HuH-7.5 (cell line): ENCODE measurements at places on chromosomes 2 and 18.

- DNase-seq: no peak
Measured at GRCh38 chr18:24928301-24928878, 423.6 kb downstream of the ZNF521 start.

DNA sequence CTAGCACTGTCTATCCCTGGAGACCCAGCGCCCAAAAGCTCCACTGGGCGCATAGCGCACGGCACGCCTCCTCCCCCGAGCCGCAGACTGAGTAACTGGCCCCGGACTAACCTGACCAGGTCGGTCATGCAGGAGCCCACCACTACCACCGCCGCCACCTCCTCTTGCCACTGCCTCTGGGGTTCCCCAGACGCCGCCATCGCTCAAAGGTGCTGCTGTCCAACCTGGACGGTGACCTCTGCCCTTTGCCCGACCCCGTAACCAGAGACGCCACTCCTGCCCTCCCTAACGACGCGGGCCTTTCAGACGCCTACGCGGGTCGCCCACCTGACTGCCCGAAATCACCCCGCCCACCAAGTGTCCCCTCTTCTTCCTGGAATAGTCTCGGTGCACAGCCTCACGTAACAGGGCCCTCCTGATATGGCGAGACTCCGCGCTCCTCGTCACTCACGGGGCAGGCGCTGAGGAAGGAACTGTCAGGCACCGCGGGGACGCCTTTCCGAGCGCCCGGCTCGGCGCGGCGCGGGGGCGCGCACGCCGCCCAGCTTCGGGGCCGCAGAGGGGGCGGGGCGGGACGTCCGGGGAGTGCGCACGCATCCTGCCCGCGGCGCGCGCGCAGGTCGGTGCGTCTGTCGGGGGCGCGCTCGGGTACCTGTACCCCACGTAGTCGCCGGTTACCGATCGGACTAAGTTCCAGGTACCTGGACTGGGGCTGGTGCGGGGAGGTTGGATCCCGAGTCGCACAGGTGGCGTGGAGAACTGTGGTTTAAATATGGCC lies at the start of the genes BABAM2 and RBKS:
BABAM2 (plus strand) TSS at position 584 of the 778 bp plus-strand sequence. CDS start 3,828 bp downstream, outside the sequence.
RBKS (minus strand) TSS at position 242 of the 778 bp plus-strand sequence; CDS start at position 200, 42 bp downstream.
- DNase-seq: peak; percentile 72

DNA sequence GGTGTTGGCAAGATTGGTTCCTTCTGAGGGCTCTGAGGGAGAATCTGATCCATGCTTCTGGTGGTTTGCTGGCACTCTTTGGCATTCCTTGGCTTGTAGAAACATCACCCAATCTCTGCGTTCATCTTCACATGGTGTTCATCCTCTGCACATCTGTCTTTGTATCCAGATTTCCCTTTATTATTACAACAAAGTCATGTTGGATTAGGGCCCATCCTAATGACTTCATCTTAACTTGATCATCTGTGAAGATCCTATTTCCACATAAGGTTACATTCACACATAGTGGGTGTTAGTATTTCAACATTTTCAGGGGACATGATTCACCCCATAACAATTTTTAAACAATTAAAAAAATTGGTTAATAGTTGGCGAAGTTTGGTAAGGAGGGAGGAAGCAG lies 177.4 kb upstream of the CWC22 start:
- DNase-seq: no peak

GRCh38 chr2:226712941-226713340 lies 86.7 kb downstream of the IRS1 start:
- no peak for DNase-seq

DNA sequence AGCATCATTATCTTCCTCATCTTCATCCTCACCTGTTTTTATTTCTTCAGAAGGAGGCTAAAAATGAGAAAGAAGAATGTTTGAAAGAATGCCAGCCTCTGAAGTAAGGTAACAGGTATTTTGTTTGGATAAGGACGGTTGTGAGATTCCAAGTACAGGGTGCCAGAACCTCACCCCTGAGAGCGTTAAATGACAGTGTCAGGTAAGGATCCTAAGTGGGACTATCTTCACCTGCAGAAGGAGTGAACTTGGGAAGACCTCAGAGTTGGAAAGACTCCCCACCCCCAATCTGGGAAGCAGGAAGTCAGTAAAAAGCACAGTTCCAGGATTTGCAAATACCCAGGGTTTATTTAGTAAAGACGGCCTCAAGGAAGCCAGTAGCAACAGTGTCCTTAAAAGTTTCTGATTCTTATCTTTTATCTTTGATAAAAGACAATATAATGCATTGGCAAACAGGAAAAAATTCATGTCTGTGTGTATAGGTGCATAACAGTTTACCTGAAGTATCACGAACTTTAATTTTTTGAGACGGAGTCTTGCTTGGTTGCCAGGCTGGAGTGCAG lies 52.3 kb downstream of the THOC1 start:
- DNase-seq: no peak

DNA sequence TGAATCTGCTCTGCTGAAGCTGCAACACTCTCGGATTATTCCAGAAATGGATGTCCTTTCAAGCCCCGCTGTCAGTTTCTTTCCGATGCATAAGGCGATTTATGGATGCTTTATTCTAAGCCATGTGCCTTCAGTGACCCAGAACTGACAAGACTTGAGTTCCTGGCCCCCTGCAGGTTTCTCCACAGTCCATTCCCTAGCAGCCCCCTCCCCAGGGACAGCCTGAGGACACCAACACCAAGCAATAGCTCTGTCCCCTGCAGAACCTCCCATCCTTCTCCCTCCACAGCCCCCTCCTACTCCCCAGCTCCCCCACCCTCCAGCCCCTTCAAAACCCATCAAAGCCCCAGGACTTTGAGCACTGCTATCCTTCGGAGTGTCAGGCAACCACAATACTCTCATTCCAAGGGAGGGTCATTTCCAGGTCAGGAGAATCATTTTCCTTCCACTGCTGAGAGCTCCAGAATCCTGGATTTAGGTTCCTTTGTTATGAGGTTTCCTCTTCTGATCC lies 24.6 kb upstream of the SPP2 start:
- DNase-seq: no peak

GRCh38 chr2:240467659-240468302 lies 32.3 kb downstream of the GPC1 start:
- DNase-seq: no peak

DNA sequence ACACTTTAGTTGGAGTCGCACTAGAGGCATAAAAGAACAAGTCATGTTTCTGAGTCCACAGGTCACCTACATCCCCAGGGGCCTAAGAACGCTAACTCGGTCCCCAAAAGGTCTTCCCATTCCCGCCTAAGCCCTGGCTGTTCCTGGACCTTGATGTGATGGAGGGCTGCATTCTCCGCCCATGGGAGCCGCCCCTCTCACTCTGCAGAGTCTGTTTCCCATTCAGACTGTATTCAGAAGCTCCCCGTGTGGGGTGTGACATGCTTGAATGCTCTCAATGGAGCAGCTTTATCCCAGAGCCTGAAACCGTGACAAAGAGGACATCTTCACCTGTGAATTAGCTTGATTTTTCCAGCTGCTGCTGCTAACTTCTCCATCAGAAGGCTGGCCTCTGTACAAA lies 319.0 kb upstream of the KLHL29 start:
- DNase-seq: no peak

DNA sequence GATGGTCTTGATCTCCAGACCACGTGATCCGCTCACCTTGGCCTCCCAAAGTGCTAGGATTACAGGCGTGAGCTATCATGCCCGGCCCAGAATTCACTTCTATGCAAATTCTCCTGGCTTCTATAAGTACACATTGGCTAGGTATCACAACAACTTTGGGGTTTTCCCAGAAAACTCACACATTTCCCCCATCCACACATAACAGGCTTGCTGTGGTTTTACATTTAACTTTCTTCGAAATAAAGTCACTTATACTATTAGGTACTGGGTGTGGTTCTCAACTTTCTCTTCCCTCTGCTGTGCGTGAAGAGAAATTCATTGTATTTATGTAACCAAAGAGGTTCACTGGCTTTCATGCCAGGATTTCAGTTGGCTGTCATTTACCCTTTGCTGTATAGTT lies 439.4 kb upstream of the CWC22 start:
- DNase-seq: no peak

DNA sequence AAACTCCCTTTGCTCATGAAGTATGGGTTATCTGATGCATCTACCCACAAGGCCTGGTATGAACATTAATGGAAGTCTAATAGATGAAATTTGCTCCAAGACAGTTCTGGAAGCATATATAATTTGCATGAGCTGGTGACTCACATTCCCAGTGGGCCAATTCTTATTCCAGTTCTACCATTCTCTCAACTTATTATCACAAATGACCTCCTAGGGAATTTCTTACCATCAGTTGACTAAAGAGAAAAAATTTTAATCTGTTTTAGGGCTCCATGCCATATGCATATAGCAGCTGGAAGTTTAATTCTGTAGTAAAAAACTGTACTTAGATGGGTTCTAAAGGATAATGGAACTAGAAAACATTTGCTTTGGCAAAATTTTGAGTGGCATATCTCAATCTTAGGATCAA lies 165.2 kb upstream of the COL3A1 start:
- DNase-seq: no peak

DNA sequence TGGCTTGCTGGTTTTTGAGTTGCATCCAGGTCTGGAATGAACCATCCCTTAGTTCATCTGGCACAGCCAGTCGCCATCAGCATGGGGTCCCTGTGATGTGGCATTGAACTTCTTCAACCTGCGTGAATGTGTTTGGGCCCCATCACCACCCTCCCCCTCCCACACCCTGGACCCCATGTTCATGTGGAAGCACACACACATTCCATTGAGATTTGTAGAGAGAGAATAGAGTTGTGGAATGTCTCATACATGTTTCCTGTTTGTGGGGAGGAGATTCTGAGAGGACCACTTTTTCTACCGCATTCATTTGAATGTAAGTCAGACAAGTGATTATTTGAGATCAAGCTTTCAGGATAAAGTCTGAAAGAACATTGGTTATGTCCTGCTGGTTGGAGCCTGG lies 117.6 kb upstream of the EML6 start:
- no peak for DNase-seq

DNA sequence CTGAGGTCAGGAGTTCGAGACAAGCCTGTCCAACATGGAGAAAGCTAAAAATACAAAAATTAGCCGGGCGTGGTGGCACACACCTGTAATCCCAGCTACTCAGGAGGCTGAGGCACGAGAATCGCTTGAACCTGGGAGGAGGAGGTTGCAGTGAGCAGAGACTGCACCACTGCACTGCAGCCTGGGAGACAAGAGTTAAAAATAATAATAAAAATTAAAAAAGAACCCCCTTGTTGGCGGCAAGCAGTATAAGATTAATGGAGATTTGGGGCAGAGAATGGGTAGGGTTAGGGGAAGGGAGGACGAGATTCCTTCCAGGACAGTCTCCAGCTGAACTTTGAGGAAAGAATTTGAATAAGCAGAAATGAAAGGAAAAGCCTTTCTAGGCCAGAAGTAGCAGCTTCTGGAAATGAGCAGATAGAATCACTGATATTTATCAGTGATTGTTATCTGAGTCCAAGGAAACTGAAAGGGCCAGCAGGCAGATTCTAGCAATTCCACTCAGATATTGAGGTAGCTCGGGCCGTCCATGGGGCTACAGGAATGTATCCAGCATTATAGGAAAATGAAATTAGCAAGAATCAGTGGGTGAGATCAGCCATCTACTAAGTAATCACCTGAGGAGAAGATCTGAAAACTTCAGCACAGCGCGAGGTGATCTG lies 7.0 kb upstream of the MYCN start:
- no peak for DNase-seq

DNA sequence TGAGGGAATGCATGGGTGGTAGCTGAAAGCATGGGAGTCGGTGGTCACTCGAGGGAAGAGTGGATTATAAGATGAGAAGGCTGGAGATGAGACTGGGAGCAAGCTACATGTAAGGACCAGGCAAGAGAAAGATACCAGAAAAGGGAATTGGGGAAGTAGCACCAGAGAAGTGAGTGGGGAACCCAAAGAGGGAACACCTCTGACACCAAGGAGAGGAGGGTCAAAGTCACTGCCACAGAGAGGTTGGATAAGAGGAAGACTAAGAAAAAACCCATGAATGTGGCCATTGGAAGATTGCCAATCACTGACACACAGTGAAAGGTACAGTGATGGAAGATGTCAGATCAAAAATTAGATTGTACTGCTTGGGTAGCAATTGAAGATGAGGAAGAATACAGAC lies 473.9 kb downstream of the BCL11A start:
- DNase-seq: no peak

DNA sequence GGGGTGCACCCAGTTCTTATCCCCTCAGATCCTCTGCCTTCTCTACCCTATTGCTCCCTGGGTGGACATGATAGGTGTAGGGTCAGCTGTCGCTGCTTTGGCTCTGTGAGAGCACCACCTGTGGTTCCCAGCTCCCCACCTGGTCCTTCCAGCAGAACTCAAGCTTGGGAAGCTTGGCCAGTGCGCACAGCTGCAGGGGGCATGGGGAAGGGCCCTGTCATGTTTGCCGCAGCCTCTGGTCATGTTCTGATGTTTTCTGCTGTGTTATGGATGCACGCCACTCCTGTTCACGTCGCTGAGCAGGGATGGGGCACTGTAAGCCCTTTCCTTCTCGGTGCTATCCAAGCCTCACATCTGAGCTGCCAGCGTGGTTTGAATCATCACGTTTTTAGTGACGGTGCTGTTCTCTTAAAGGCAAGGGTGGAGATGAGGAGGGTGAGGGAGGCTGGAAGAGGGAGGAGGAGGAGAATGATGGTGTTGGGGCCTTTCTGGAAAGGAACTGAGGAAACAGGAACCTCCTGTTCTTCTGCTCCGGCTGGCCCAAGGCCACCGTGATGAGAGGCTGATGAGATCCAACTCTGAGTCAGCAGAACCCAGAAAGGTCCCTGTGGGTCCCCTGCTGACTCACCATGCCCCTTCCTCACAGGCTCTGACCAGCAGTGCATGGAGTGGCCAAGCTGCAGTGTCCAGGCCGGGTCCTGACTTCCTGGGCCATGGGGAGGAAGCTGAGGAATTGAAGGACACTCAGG lies 78.0 kb downstream of the LIPG start:
- DNase-seq: no peak

- DNase-seq: no peak
Measured at GRCh38 chr2:1636791-1637415, 107.4 kb downstream of the PXDN start.

GRCh38 chr2:100283724-100284501 lies 38.4 kb downstream of the LONRF2 start:
- no peak for DNase-seq

DNA sequence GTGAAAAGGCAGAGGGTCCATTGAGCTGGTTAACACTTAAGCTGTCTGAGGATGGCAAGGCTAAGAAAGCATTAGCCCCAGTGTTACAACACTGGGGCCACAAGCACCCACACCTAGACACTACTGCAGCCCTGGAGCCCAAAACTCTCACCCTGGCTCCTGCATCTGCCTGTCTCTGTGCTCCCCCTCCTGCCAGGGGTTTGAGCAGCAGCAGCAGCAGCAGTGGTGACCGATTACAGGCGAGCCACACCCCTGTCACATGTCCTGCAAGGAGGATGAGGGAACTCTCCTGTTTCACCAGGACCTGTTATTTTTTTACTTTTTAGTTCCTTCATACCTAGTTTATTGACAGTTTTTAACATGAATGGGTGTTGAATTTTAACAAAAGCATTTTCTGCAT lies 326.7 kb upstream of the MAP2 start:
- DNase-seq: no peak

DNA sequence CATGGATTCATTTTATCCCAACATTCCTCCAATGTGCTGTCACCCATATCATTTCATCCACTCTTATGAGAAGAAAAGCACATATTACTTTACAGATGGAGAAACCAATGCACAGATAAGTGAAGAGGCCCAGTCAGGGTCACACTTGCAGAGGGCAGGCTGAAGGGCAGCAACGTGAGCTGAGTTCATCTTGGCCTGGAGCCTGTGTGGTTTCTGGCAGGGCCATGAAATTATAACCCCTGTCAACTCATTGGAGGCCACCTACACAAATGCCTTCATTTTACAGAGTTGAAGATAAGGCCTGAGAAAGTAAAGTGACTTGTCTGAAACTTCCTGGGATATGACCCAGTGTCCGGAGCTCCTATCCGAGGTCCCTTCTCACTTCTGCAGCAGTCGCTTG lies 88.4 kb upstream of the NRP2 start:
- no peak for DNase-seq

GRCh38 chr2:228447266-228447915 lies 265.9 kb upstream of the SPHKAP start:
- no peak for DNase-seq
